ENCODE measurements at places on chromosomes 2 and 18.

DNA sequence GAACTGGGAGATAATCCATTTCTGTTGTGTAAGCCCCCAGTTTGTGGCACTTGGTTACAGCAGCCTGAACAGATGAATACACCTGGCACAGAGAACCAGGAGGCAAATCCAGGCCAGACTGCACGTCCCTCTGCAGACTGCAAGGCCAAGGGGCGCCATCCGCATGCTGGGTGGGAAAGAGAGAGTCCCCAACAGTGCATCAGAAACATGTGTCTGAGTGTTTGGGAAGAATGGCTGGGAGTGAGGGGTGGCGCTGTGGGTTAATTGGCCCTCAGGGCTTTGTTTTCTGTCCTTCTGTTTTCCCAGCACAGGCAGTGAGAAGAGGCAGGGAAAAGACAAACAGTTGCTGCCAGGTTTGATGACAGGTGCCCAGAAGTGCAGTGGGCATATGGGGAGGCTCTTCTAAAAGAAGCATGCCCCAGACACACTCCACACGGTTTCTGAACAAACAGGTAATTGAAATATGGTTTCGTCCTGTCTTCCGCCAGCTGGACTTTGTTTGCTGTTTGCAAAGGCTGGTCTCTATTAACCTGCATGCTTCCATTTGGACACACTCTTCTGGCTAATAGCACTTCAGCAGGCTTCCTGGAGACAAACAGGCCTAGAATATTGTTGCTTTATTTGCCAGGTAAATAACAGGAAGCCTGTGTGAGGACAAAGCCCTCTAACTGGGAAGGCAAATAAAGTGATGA is 43.4 kb upstream of the SEC11C start:
- DNase-seq: no peak

- DNase-seq: peak; percentile 81
Measured at GRCh38 chr2:204892506-204893255, 347.4 kb downstream of the PARD3B start.

DNA sequence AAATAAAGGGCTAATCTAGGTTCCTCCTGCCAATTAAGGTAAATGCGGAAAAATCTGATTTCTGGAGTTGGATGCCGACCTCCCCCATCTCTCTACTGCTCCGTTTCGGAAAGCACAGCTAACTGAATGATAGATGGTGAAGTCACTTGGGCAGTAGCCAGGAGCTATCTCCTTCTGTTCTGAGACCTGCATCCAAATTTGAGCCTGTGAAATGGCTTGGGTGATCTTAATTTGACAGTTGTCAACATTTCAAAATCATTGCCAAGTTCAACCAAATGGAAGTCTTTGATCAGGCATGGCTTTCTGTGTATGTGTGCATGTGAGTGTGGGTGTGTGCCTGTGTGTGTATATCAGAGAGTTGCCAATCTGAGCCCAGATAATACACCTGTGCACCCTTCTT is 217.2 kb downstream of the ZNF516 start:
- DNase-seq: no peak

GRCh38 chr2:236959876-236960275 is 125.8 kb upstream of the COPS8 start:
- DNase-seq: no peak

- DNase-seq: no peak
Measured at GRCh38 chr18:42094875-42095274, 139.8 kb downstream of the PIK3C3 start.

GRCh38 chr2:1694371-1695271 is 49.7 kb downstream of the PXDN start:
- no peak for DNase-seq

GRCh38 chr2:132522901-132523300 is 106.3 kb downstream of the GPR39 start:
- no peak for DNase-seq

DNA sequence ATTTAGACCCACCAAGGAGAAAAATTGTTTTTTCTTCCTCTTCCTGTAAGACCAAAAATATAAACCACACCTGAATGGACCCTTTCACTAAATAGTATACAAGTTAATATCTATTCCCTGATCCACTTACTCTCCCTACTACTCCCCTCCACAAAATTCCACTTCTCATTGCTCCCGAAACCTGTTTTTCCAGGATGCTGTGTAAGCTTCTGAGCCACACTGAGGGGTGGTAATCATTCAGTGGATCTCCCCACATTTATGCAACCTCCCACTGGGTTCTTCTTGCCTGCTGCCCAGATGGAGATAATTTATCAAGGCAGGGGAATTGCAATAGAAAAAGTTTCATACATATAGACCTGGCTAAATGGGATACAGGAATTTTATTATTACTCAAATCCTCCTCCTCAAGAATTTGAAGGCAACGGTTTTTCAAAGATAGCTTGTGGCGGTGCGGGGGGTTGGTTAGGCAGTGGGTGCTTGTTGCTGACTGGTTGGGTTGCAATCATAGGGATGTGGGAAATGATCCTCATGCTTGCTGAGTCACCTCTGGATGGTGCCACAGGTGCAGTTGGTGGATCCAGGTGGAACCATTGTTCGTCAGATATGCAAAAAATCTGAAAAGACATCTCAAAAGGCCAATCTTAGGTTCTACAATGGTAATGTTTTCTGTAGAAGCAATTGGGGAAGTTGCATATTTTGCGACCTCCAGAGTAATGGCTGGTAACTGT is 970.3 kb downstream of the CNTNAP5 start:
- DNase-seq: no peak

DNA sequence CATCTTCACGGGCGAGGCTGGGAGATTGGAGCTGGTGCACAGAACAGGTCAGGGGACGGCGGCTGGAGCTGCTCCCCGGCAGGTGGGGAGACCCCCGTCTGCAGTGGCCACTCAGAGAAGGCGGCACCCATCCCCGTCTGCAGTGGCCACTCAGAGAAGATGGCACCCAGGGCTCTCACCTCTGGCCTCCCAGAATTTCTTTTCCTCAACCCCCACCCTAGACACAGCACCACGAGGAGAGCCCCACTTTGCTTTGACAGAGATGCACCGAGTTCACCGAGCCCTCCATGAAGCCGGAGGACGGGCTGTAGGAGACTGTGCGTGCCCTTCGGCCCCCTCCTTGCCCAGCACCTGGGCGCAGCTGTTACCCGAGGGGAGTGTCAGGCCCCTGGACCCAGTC is 201.6 kb upstream of the SALL3 start:
- DNase-seq: no peak

DNA sequence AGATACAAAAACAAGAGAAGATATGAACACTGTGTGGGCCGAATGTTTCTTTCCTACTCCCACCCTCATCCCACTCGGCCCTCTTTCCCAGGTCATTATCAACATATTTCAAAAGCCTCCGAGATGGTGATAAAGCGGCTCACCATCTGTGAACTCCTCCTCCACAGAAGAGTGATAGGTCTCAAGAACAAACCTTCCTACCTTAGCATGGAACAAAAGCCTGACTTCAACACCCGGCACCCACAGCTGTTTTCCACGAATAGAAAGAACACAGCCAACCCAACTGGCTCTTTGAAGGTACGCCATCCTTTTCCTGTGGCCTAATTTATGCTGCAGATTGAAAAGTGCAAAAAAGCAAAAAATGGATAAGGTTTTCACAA is 28.8 kb downstream of the BCL2 start:
- DNase-seq: no peak

DNA sequence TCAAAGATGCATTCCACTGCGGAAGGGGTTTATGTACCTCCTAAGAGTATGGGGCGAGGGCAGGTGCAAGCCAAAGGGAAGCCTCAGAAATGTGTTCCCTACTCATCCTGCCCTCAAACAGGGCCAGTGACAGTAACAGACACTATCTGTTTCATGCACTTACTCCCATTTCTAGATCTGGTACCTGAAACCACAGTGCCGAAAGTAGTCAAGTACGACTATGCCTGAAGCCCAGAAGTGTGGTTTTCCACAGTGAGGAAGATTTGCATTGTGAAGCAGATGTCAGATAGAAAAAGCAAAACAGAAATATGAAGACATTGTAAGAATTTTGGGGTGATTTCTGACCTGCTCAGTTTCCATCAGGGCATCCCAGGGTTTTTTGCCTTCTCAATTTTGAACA is 748.7 kb downstream of the RNF144A start:
- DNase-seq: no peak

GRCh38 chr2:131153529-131153928 is 48.4 kb downstream of the PLEKHB2 start:
- DNase-seq: no peak

GRCh38 chr2:67851016-67851415 is 211.8 kb downstream of the C1D start:
- DNase-seq: peak; percentile 20

- no peak for DNase-seq
Measured at GRCh38 chr2:219285373-219285735, 6.2 kb downstream of the DNAJB2 start.

DNA sequence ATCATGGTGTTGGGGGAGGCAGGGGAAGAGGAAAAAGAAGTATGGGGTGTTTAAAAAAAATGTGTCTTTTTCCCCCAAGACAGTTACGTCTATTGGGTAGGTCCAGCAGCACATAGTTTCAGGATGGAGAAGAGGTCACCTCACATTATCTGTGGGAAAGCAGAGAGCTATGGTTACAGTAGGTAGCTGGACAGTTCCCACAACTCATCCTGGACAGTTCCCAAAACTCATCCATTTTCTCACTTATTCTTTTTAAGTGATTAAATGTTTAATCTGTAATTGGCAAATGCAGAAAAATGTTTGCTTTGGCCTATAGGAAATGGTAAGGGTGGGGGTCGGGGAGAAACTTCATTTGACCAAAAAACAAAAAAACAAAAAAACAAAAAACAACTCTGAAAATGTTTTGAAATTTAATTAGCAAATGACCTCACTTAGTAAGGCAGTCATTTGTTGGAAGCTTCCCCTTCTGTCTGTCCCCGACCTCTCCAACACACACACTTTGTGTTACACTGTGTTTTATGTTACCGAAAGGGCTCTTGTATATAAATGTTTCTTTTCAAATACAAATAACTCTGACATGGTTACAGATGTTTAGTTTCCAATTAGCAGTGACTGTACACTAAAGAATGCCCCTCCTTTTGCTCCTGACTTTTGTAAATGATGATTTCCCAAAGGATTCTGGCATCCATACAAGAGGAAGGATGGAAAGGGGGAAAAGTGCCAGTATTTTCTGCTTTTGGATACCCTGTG is 173.3 kb upstream of the ZFP36L2 start:
- DNase-seq: peak; percentile 91

GRCh38 chr2:160700021-160700814 is 206.6 kb upstream of the RBMS1 start:
- DNase-seq: no peak

DNA sequence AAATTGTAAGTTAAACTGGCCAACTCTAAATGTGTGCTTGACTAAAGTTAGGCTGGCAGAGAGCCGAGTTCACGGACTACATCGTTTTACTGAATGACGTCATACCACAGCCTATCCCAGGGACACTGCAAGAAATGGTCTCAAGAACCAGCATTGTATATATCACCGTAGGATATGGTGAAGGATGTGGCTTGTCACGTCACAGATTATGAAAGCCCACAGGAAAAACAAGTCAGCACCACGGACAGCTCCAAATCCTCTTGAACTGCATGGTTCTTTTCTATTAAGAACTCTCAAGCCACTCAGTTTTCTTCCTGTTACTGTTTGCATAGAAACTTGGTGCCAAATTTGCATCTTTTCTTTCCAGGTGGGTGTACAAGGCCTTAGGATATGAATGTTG is 85.1 kb upstream of the ACAA2 start:
- peak; percentile 77 for DNase-seq

DNA sequence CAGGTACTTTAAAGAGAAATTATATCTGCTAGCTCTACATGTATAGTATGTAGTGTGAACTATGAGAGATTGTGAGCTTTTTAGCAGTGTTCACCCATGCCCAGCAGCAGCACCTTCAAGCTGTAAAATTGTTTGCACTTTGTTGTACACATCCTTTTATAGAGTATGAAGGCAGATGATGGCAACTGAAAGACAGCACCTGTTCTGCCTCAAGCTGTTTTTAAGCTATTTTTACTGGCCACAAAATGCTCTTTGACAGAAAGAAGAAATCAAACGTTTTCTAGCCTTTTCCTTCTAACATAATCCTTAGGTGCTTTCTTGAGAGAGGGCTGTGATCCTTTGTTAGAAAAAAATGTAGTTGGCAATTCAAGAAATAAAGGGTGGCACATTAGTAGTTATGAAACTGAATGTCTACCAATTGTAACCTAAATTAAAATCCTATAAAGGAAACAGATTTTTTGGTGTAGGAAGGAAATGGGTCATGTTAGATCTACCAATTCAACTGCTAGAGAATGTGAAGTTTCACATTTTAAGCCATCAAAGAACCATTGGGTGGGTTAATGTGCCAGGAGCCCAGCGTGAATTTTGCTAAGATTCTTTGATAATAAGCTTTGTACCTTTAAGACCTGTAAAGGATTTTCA is 59.5 kb downstream of the R3HDM1 start:
- DNase-seq: no peak

- no peak for DNase-seq
Measured at GRCh38 chr2:218060118-218060517, 8.9 kb upstream of the RUFY4 start.

- no peak for DNase-seq
Measured at GRCh38 chr2:160993654-160994061, 166.6 kb upstream of the TANK start.

GRCh38 chr2:138829326-138829919 is 49.2 kb upstream of the NXPH2 start:
- peak; percentile 18 for DNase-seq
